ENCODE measurements at places on chromosomes 13 and 19.

DNA sequence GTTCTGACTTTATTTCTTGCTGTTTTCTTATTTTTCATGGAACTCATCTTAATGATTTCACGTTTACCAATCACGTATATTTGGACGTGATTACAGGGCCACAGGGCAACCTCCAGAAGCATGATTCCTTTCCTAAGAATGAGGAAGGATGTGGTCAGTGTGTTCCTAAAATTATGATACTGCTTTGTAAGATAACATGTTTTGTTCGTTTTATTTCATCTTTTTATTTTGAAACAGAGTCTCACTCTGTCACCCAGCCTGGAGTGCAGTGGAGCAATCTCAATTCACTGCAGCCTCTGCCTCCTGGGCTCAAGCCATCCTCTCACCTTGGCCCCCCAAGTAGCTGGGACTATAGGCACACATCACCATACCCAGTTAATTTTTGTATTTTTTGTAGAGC lies 24.8 kb upstream of the LAIR1 start:
- no peak for DNase-seq

GRCh38 chr19:50877338-50877737 lies 4.1 kb downstream of the KLK2 start:
- DNase-seq = no peak

DNA sequence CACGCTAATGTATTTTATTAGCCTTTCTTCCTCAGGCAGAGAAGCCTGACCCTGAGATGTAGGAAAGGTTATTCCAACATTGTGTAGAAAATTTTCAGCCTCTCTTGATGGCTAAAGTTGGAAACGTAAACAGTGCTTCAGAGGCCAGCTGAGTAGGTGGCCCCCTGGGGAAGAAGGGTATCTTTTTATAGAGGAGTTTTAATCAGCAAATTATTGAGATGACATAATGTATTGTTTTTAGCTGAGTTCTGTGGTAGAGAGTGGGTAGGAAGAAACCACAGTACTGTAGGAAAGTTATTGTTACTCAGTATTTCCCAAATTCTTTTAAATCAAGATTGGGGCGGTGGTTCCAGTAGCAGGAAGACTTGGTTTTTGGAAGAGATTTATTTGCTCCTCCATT lies 268.8 kb downstream of the DLEU7 start:
- no peak for DNase-seq

DNA sequence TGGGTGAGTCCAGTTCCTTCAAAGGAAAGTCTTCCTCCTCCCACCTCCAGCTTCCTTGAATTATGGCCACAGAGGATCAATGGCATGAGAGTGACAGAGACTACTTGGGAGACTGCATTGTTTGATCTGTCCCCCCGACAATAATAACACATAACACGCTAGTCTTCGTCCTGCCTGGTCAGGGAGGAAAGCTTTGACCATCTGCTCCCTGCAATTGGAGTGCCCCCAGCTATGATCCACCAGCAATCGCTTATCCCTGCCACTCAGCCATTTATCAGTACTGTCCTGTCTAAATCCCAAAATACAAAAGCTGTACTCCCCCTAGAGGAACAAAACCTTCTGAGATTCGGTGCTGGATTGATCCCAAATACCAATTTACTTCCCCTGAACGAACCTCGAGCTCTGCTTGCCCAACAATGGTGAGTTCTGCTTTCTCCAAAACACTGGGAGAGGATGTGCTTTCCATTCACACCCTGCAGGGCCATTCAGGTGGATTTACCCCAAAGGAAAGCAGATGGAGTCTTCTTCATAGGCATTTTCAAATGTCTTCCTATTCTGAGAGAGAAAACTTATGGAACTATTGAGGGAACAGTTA lies 466.7 kb downstream of the TSHZ3 start:
- no peak for DNase-seq

- no peak for DNase-seq
These were observed 13.5 kb downstream of the EVI5L start for GRCh38 chr19:7843521-7843920.
